ENCODE measurements at places on chromosomes 3 and 15. TPM values are rescaled to one million over a fixed set of nuclear protein-coding genes. Genes with fewer than 3 reads are reported as not detected.
A peak's percentile ranks its signal among the peaks of the same experiment; 100 is the strongest.

Gene ACTC1
- polyA plus RNA-seq, result not detected

Gene SERINC4
- polyA plus RNA-seq, result 0.72 TPM

Gene ROBO2
- polyA plus RNA-seq, result not detected

Gene SLCO3A1
- polyA plus RNA-seq, result 41.3 TPM

DNA sequence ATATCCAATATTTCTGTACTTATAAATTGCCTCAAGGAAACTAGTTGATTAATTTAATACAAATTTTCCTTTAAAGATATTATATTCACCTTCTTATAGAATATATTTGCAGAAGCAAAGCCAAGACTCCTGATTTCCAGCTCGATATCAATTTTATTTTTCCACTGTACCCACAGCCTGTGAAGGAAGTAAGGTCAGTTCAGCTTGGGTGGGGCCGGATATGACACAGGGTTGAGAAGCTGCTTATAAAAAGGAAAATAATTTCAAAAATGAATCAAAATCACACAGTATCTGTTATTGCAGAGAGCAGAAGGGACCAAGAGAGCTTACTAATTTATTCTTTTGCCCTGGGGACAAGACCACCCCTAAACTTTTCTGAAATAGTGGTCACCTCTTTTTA is 491.4 kb downstream of the TUSC7 start:
- DNase-seq, result no peak

- DNase-seq, result no peak
These were observed 8.7 kb downstream of the NPTN start for GRCh38 chr15:73624530-73624929.

DNA sequence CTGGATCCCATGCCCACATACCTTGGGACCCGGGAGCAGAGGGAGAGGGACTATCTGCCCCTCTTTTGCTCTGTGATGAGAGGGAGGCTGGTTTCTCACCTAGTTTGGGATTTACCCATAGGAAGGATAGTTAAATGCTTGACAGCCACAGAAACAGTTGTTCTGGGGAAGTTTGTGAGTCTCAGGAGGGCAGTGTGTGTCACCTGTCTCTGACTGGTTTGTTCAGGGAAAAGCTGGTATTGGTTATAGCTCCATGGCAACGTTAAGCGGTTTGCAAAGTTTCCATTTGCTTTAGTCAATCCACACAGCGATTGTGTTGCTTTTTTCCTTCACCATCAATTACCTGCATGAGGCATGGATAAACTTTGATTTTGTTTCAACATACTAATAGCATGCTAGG is 3.7 kb upstream of the TMED3 start:
- DNase-seq, result no peak

GRCh38 chr3:157051055-157051454 is 108.9 kb downstream of the CCNL1 start:
- no peak for DNase-seq

GRCh38 chr3:112002096-112002971 is 3.6 kb downstream of the TAGLN3 start:
- DNase-seq, result no peak

GRCh38 chr3:8608791-8609467 is 35.7 kb downstream of the SSUH2 start:
- DNase-seq, result no peak

DNA sequence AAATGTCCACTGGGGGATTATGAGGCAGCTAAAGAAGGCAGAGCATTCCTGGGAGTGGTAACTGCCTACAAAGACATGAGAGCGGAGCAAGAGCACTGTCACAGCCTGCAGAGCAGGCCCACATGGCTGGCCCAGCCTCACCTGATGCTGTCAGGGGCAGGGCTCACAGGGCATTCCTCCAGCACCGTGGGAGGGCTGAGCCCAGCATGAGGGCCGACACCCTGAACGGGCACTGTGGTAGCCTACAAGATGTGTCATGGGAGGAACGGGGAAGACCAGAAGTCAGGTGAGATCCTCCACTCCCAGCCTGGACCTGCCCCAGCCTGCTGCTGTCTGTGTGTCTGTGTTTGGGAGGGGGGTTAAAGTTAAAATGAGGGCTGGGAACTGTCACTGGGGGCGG is 30.1 kb downstream of the CCDC12 start:
- DNase-seq, result no peak

DNA sequence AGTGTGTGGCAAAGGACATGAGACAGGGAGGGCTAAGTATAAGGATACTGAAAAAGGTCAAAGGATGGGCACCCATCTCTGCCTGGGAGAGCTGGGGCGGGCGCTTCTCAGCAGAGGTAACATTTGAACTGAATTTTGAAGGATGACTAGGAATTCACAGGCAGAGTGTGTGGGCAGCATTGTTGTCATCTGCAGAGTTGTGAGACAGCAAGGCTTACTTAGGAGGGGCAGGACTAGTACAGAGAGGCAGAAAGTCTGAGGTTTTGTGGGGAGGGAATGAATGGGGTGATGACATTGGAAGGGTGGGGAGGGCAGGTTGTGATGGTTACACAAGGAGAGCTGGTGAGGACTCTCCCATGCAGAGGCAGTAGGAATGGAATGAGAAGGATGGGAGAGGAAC is 84.1 kb upstream of the PRR23C start:
- no peak for DNase-seq

DNA sequence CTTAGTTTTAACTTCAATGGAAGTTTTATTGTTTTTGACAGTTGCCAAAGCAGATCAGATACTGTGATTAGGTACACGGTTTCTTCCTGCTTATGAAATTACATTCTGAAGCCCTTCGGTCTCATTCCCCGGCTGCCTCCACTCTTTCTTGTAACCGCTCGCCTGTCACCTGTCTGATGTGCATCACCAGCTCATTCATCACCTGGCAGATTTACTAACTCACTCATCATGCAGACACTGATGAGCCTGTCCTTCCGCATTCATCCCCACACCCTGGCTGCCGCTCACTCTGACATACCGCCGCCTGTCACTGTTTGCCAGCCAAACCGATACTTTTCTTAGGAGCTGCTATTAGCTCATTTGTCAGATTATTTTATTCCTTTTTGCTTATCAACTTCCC is 82.8 kb upstream of the NSMCE3 start:
- no peak for DNase-seq

DNA sequence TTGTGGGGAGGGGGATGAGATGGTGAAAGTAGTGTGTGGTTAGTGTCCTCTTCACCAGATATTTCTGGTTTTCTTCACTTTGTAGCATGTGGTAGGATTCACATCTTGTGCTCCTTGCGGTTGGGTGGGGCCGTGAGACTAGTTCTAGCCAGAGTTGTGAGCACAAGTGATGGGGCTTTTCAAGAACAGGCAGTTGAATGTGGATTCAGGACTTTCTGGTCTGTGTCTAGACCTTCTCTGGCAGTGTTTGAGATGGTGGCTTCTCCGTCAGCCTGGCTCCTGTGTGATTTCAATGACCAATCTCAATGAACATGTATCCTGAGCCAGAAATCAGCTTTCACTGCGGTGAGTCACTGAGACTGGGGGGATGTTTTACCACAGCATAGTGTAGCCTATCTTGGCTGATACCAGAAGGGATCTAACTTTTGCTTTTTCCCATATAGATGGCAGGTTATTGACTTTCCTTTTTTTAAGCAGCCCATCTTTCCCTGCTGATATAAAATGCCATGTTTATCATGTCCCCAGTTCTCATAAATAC is 82.6 kb downstream of the RPLP1 start:
- DNase-seq, result no peak

DNA sequence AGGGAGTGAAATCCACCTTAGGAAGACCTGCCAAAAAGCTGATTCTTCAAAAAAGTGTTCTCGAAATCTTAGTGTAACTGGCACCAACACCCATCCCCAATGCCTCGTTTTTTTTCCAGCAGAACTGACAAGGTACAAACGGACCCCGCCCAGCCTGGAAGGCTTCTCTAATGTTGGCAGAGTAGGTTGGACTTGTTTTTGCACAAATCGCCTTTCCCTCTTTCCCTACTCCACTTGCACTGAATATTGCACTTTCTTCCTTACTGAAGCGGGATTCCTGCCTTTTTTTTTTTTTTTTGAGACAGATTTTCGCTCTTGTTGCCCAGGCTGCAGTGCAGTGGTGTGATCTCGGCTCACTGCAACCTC is 544 bp upstream of the TIMMDC1 start:
- no peak for DNase-seq

GRCh38 chr3:161560008-161560637 is 63.5 kb downstream of the OTOL1 start:
- DNase-seq, result no peak

GRCh38 chr3:187447737-187448136 is 79.6 kb downstream of the RTP4 start:
- no peak for DNase-seq

DNA sequence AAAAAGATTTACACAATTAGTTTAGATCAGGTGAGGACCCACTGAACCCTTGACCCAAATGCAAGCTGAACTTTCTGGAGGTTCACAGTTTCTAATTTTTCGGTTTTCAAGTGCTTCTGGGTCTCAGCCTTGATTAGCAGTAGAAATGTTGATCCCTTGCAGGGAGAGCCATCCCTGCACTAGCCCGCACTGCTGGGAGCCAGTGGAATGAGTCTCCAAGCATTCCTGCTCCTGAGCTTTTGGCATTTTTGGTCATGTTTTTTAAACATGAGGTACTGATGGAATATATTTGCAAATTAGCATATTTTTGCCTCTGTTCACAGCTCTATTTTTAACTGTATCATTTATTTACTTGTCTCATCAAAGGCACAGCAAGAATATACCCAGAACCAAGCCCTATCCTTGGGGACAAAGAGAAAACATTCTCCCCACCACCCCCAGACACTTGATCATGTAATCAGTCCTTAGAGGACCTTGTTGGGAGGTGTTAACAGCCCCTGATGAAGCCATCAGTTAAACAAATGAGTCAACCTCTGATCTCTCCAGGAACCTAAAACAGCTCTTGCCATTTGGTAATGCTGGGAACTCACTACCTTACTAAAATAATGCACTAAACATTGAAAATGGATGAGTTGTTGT is 119.0 kb upstream of the CTDSPL start:
- no peak for DNase-seq

DNA sequence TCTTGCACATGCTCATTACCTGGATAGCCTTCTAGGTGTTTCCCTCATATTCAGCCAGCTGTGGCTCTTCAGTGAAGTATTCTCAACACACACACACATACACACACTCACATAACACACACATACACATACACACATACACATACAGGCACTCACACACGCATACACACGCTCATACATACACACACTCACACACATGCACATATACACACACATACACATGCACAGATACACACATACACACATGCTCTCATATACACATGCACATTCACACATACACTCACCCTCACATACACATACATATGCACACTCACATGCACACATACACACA is 41.2 kb downstream of the GRK7 start:
- DNase-seq, result no peak

- DNase-seq, result no peak
These were observed 15.0 kb downstream of the KAT2B start for GRCh38 chr3:20055020-20055775.

- no peak for DNase-seq
These were observed 189.8 kb downstream of the PLOD2 start for GRCh38 chr3:145971186-145971585.

GRCh38 chr3:192273001-192273696 is 454.2 kb downstream of the FGF12 start:
- no peak for DNase-seq

DNA sequence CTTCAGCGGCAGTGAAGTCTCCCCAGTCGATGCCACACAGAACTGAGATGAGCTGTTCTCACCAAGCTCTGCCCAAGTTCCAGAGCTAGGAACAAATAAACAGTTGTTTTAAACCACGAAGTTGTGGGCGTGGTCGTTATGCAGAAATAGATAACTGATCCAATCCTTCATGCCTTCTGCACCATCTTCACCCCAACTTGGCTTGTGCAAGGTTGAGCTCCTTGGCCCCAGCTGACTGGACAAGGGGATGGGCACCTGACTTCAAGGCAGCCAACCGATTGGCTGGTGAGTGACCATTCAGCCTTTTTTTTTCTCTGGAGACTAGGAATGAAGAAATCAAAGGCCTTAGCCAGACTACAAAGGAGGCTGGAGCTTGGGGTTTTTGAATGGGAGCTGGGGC is 23.9 kb downstream of the LINGO1 start:
- DNase-seq, result no peak

DNA sequence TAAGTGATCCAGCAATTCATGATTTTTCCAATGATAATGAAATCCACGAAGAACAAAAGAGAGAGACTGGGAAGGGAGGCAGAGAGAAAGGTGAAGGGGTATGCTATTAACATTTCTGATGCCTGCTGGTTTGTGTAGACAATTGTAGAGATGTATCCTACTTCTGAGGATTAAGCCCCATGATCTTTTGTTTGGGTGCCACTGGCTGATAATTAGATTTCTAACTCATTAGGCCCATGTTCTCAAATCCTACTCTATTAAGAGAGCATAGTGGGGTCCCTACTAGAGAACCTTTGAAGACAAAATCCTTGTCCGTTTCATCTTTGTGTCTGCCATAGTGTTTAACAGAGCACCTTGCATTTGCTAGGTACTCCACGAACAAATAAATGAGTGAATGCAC is 2.7 kb upstream of the GNB4 start:
- no peak for DNase-seq

DNA sequence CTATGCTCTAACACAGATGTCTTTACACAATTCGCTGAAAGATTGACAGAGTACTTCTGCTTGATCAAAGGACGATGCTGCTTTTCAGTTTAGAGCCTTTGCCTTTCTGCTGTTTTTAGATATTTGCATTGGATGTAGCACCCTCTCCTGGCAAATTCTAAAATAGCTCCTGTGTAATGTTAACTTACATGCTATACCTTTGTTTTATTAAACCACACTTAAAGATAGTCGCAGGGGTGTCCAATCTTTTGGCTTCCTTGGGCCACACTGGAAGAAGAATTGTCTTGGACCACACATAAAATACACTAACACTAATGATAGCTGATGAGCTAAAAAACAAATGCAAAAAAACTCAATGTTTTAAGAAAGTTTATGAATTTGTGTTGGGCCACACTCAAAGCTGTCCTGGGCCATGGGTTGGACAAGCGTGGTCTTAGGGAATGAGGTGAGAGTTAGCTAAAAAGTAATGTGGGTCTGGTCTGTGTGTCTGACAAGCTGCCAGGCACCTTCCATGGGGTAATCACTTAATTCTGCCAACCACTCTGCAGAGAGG is 62.9 kb downstream of the ATG7 start:
- DNase-seq, result peak; percentile 60

Measured in immature natural killer cell (primary cell).